Left renal cortex interstitium (tissue), 4 donors: ENCODE measurements at places on chromosomes 5 and 9. TPM values are rescaled to one million over a fixed set of nuclear protein-coding genes. Genes with fewer than 3 reads are reported as not detected.

DNA sequence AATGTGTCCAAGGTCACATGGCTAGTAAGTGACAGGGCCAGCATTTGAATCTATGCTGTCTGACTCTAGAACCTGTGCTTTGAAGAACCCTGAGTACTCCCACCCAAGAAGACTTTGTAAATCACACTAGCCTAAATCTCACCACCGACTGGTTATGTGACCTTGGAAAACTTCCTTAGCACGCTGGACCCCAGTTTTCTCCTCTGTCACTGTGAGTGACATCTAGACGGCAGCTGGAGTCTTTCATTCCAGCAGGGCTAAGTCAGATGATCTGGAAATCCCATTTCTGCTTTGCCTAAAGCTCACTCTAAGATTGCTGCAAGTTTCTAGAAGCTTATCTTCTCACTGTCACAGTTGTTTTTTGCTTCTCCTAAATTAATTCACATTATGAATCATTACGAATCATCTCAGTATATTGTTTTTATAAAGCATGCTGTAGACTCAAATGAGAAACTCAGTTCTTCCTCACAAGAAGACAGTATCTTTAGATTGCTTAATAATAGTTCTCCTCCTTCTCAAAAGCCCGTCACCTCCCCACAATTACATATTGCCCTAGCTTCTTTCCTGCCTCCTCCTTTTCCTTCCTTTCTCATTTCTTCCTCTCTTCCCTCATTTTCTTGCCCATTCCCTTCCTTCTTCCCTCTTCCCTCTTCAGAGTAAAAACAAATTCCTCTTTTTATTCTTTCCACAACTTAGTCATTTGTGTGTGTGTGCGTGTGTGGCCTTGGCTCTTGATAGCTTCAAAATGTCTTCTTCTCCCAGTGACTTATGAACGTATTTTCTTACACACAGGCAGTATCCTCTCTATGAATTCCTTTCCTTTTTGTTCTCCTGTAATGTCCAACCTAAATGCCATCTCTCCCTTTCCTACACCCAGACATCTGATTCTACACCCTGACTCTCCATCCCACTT lies 16.8 kb downstream of the ALDOB start:
- DNase-seq = no peak

DNA sequence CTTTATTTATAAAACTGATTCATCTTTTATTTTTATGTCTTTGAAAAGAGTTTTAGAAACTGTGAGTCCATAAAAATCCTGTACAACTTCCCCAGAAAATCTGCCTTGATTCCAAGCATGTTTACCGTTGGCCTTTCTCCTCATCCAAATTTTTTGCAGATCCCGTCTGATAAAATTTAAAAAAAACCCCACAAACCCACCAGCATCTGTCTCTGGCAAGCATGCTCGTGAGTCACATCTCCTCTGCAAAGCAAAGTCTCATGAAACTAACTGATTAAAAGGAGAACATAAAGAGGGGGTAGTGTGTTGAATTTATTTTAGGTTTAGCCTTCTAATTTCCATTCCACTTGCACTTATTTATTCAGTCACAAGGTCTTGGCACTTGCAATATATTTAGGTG lies 109.4 kb downstream of the MAT2B start:
- no peak for DNase-seq

- no peak for DNase-seq
These were observed 196.5 kb downstream of the TLE1 start for GRCh38 chr9:81492710-81493447.

GRCh38 chr5:124309241-124309980 lies 437.0 kb downstream of the ZNF608 start:
- DNase-seq = no peak

SPINK1 gene
- 26.3 TPM for polyA plus RNA-seq
